ENCODE measurements at places on chromosomes 1 and 21. TPM values are rescaled to one million over a fixed set of nuclear protein-coding genes. Genes with fewer than 3 reads are reported as not detected.

Gene TRAPPC3
- total RNA-seq: 77.2 TPM

Gene MAN1C1
- not detected for total RNA-seq

Gene CADM3
- total RNA-seq: not detected

- peaks cover 25% of the 10 kb centered on the region for H3K4me1 ChIP-seq
- H3K27me3 ChIP-seq: peaks cover 44% of the 10 kb centered on the region
- H3K4me3 ChIP-seq: no peak within 1 kb of the TSS
- H3K36me3 ChIP-seq: no peaks in the 10 kb centered on the region
- H3K27ac ChIP-seq: no peak within 1 kb of the TSS
Measured at GRCh38 chr1:6419804-6420453, at the start of gene HES2. HES2 (minus strand) TSS chr1:6419919; CDS start chr1:6419820, 99 bp downstream.

Gene SWT1
- total RNA-seq: 1.9 TPM

Gene APOBEC4
- total RNA-seq: not detected

Gene NEGR1
- total RNA-seq: 52.8 TPM

DNA sequence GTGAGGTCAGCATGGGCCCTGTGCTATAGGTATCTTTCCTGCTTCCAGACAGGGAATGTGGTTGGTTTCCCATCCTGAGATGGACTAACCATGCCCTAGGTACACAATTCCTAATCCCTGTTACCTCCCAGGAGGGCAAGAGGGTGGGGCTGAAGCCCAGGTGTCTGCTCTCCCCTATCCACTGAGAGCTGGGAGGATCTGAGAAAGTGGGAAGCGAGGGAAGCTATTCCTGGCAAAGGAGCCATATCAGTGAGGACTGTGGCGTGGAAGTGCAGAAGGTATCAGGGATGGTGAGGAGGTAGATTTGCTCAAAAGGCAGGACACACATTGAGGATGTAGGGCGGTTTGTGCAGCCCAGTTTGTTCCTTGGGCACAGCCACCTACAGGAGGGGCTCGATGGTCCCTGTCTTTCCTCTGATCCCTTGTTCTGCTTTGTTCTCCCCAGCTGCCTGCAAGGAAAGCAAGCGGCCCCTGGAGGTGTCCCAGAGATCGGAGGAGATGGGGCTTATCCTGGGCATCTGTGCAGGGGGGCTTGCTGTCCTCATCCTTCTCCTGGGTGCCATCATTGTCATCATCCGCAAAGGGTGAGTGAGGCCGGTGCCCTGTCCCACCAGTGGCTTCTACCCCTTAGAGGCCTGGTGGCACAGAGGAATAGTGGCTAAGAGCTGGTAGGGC, 48.1 kb downstream of the PTPRU start:
- no peaks in the 10 kb centered on the region for H3K36me3 ChIP-seq
- H3K27me3 ChIP-seq: peaks cover 3% of the 10 kb centered on the region
- no peak overlapping the region for H3K4me3 ChIP-seq
- DNase-seq: no peak

GRCh38 chr1:157838966-157839365, 2.6 kb downstream of the CD5L start:
- no peaks in the 10 kb centered on the region for H3K27me3 ChIP-seq
- H3K27ac ChIP-seq: no peak overlapping the region
- no peak overlapping the region for H3K4me3 ChIP-seq
- no peaks in the 10 kb centered on the region for H3K36me3 ChIP-seq

- peak; percentile 8 for DNase-seq
- H3K36me3 ChIP-seq: peaks cover 18% of the 10 kb centered on the region
- H3K4me1 ChIP-seq: peaks cover 53% of the 10 kb centered on the region
- H3K4me3 ChIP-seq: peak overlapping the region; percentile 86
- peak overlapping the region; percentile 41 for H3K27ac ChIP-seq
- H3K27me3 ChIP-seq: no peaks in the 10 kb centered on the region
Measured at GRCh38 chr1:241637604-241638003, 2.6 kb downstream of the CHML start.

DNA sequence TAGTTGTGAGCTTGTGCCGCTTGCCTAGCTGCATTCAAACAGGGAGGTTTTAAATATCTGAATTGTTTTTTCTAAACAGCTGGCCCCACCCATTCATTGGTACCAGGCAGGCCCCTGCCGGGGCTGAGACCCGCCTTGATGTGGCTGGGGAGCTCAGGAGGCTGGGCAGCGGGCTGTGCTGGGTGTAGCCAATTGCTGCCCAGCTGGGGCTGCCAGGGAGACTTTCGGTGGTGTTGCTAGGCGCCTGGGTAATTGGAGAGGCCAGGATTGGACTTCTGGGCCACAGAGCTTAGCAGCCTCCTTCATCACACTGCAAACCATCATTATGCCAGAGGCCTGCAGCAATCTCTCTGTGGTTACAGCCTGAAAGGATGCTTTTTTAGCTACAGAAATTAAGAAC, 12.2 kb downstream of the RHBDL2 start:
- no peak for DNase-seq
- H3K4me1 ChIP-seq: 0 out of 2 replicates have a peak, but pooled peaks cover 6% of the 10 kb centered on the region
- peaks cover 4% of the 10 kb centered on the region for H3K27me3 ChIP-seq
- no peaks in the 10 kb centered on the region for H3K36me3 ChIP-seq
- no peak overlapping the region for H3K27ac ChIP-seq

Gene ZMYND12
- not detected for total RNA-seq

- H3K4me3 ChIP-seq: no peak overlapping the region
- no peak for DNase-seq
- no peaks in the 10 kb centered on the region for H3K36me3 ChIP-seq
- peaks cover 9% of the 10 kb centered on the region for H3K27me3 ChIP-seq
- H3K4me1 ChIP-seq: no peaks in the 10 kb centered on the region
Measured at GRCh38 chr1:157403203-157403602, 149.1 kb downstream of the FCRL5 start.

Gene DNM3
- total RNA-seq: 0.56 TPM

GRCh38 chr1:195806060-195806459, 802.2 kb downstream of the KCNT2 start:
- H3K4me3 ChIP-seq: no peak overlapping the region
- no peaks in the 10 kb centered on the region for H3K36me3 ChIP-seq
- no peak for DNase-seq

Gene ADGRL4
- total RNA-seq: 27.5 TPM

GRCh38 chr1:156559086-156559796, 13.1 kb downstream of the IQGAP3 start:
- peaks cover 32% of the 10 kb centered on the region for H3K36me3 ChIP-seq
- no peaks in the 10 kb centered on the region for H3K27me3 ChIP-seq
- H3K4me3 ChIP-seq: no peak overlapping the region
- H3K27ac ChIP-seq: no peak overlapping the region
- H3K4me1 ChIP-seq: peaks cover 9% of the 10 kb centered on the region
- DNase-seq: no peak

GRCh38 chr1:7388141-7388487, 383.0 kb upstream of the VAMP3 start:
- no peak for DNase-seq
- peaks cover 9% of the 10 kb centered on the region for H3K27me3 ChIP-seq
- H3K4me1 ChIP-seq: peaks cover 6% of the 10 kb centered on the region
- H3K36me3 ChIP-seq: no peaks in the 10 kb centered on the region
- no peak overlapping the region for H3K4me3 ChIP-seq

DNA sequence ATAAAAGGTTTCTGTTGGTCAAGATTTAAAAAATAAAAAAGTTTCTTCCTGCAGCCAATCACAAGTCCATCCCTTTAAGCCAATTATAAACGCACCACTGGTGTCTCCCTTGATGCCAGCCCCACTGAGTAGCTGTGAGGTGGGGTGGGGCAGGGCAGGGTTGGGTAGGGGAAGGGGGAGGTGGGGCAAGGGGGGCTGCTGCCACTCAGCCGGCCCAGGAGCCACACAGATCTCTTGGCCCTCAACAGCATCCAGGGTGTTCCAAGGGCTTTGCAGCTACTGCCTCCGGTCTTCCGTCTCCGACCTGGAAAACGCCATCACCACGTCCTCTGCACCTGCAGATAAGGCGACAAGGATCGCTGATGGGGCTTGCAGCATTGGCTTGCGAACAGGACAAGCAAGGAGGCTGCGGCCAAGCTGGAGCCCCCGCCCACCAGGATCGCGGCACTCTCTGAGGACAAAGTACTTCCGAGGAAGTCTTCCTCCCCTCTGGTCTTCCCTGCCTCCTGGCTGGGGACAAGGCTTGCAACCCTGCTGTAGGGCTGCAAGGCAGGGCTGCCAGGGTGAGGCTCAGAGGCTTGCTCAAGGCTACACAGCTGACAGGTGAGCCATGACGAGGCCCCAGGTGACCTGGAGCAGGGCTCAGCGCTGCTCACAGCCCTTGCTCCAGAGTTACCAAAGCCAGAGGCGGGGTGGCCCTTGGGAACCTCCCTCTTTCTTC, 26.8 kb upstream of the CLSTN1 start:
- DNase-seq: no peak
- no peak overlapping the region for H3K4me3 ChIP-seq
- H3K36me3 ChIP-seq: peaks cover 13% of the 10 kb centered on the region

Gene AMIGO1
- 3.8 TPM for total RNA-seq

Gene LRRC7
- total RNA-seq: 0.36 TPM

DNA sequence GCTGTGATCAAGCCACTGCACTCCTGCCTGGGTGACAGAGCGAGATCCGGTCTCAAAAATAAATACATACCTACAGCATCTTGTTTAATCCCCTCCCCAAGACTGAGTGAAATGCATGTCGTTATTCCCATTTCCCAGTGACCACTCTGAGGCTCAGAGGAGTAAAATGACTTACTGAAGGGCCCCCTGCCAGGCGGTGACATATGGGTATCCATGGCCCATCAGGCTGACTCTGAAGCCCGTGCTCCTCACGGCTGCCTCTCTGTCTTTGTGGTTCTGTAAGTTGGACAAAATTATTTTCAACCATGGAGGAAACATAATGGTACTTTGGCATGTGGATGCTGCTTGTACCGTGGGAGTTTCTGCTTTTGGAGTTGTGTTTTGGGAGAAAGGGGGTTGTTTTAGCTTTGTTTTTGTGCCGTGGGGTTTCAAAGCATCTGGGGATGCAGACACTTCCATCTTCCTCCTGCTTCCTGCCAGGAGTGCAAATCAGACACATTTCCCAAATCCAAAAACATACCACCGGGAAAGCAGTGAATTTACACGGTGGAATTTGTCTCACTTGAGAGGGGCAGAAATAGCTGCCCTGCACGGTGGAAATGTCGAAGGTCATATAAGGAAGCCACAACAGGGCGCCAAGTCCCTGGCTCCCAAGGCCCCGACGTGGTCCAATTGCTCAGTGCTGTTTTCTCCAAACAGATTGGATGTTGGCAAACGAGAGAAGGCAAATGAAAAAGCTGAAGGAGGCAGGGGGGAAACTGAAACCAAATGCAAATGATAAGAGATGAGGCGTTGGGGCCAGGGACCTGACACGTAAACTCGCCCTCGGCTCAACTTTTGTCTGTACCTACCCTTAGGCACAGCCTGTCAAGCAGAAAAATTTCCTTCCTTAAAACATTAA, 17.1 kb upstream of the PINK1 start:
- peak overlapping the region; percentile 47 for H3K27ac ChIP-seq
- H3K27me3 ChIP-seq: peaks cover 3% of the 10 kb centered on the region
- no peak for DNase-seq
- peak overlapping the region; percentile 71 for H3K4me3 ChIP-seq
- H3K4me1 ChIP-seq: peaks cover 61% of the 10 kb centered on the region

DNA sequence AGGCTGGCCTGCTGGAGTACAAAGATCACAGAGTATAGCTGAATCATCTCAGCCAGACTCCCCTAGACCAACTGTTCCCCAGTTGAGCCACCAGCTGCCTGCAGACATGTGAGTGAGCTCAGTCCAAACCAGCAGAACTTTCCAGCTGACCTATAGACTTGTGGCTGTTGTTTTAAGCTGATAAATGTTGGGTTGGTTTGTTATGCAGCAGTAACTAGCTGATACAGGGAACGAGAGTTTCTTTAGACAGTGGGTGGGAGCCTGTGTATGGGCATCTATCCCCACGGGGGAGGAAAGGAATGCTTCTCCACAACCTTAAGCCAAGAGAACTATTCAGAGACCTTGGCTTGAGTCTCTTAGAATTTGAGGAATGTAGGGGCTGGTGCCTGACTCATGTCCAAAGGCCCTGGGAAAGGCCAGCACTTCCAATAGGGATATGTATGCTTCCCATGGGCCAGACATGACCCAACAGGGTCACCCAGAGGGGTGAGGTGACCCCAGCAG, 30.1 kb downstream of the SLC1A7 start:
- DNase-seq: peak; percentile 79
- H3K4me1 ChIP-seq: peaks cover 76% of the 10 kb centered on the region
- H3K27me3 ChIP-seq: peaks cover 5% of the 10 kb centered on the region
- peak overlapping the region; percentile 86 for H3K27ac ChIP-seq

GRCh38 chr1:39462074-39462473, 29.4 kb upstream of the BMP8A start:
- H3K4me3 ChIP-seq: peak overlapping the region; percentile 18
- peak overlapping the region; percentile 66 for H3K27ac ChIP-seq
- peaks cover 21% of the 10 kb centered on the region for H3K4me1 ChIP-seq
- peaks cover 69% of the 10 kb centered on the region for H3K36me3 ChIP-seq

Gene ACTL8
- not detected for total RNA-seq

GRCh38 chr1:248873993-248874533, 15.2 kb upstream of the ZNF692 start:
- H3K36me3 ChIP-seq: no peaks in the 10 kb centered on the region
- H3K27ac ChIP-seq: peak overlapping the region; percentile 97
- H3K4me1 ChIP-seq: peaks cover 21% of the 10 kb centered on the region

Gene FBXO28
- 37.3 TPM for total RNA-seq

GRCh38 chr1:43653893-43654292, 3.9 kb downstream of the KDM4A start:
- no peak overlapping the region for H3K4me3 ChIP-seq
- H3K36me3 ChIP-seq: peaks cover 27% of the 10 kb centered on the region
- DNase-seq: no peak
- H3K27me3 ChIP-seq: peaks cover 7% of the 10 kb centered on the region
- H3K27ac ChIP-seq: no peak overlapping the region

Gene PAPPA2
- total RNA-seq: 0.47 TPM

Gene ZNF683
- not detected for total RNA-seq

- H3K27me3 ChIP-seq: no peaks in the 10 kb centered on the region
- H3K36me3 ChIP-seq: peaks cover 43% of the 10 kb centered on the region
- peaks cover 57% of the 10 kb centered on the region for H3K4me1 ChIP-seq
- H3K4me3 ChIP-seq: no peak overlapping the region
Measured at GRCh38 chr1:172582889-172583288, 49.9 kb downstream of the SUCO start.

GRCh38 chr1:81125672-81126071, 675.1 kb upstream of the ADGRL2 start:
- DNase-seq: no peak
- H3K4me1 ChIP-seq: peaks cover 10% of the 10 kb centered on the region
- no peak overlapping the region for H3K27ac ChIP-seq
- no peaks in the 10 kb centered on the region for H3K36me3 ChIP-seq
- no peak overlapping the region for H3K4me3 ChIP-seq

Gene DSCAM
- 1.1 TPM for total RNA-seq

DNA sequence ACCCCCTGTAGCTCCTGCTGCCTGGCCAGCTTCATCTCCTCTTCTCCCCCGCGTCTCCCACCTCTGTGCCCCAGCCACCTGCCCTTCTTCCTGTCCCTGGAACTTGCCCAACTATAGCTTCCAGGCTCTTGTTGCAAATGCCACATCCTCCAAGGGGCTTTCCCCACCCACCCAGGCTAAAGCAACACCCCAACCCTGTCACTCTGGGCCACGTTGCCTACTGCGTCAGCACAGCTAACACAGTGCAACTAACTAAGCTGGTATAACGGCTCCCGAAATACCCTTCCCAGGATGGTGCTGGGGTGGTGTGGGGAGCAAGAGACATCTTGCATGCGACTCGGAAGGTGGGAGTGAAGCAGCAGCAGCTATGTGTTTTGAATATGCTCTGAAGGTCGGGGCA, 19.7 kb downstream of the CAMK2N1 start:
- no peak overlapping the region for H3K27ac ChIP-seq
- H3K27me3 ChIP-seq: peaks cover 33% of the 10 kb centered on the region
- no peaks in the 10 kb centered on the region for H3K36me3 ChIP-seq
- H3K4me1 ChIP-seq: peaks cover 8% of the 10 kb centered on the region

Gene CYP2J2
- not detected for total RNA-seq

Gene OPRD1
- not detected for total RNA-seq

GRCh38 chr1:47572731-47573430, 135.0 kb downstream of the FOXD2 start:
- peaks cover 64% of the 10 kb centered on the region for H3K4me1 ChIP-seq
- H3K4me3 ChIP-seq: no peak overlapping the region
- H3K27me3 ChIP-seq: peaks cover 2% of the 10 kb centered on the region
- DNase-seq: no peak
